ENCODE measurements at places on chromosomes 4 and X.

GRCh38 chr4:146059151-146059550 lies 116.4 kb upstream of the LSM6 start:
- no peak for DNase-seq

DNA sequence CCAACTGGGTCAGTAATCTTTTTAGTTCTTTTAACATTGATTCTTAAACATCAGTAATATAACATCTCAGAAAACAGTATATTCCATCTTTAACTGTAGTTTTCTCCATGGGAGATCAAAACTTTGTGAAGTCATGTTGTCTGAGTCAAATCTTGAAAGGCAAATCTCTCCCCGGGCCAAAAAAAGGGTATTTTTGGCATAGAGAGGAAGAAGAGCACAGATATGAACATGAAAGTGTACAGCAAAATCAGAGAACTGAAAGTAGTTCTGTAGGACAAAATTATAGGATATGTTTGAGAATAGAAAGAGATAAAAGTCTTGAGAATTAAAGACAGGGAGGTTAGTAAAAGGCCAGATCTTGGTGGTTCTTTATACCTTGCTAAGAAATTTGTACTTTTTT lies 176.4 kb upstream of the GYPA start:
- DNase-seq = no peak

- DNase-seq = no peak
Observed at GRCh38 chr4:141109983-141110382, 23.3 kb downstream of the RNF150 start.

GRCh38 chrX:2921750-2922149 lies 7.4 kb downstream of the ARSD start:
- no peak for DNase-seq

- DNase-seq = no peak
Observed at GRCh38 chr4:180134091-180134866, 2108.9 kb upstream of the TENM3 start.

GRCh38 chr4:112113864-112114263 lies 31.4 kb upstream of the FAM241A start:
- no peak for DNase-seq

DNA sequence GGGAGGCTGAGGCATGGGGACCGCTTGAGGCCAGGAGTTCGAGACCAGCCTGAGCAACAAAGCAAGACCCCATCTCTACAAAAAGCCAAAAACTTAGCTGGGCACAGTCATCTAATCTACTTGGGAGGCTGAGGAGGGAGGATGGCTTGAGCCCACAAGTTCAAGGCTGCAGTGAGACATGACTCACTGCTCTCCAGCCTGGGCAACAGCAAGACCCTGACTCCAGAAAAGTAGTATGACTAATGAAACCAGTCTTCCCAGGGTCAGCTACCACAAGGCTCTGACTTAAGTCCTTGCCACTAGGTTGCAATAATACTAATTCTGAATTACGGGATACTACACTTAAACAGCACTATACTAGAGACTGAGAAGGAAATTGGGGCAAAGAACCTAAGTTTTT lies 33.1 kb downstream of the ERVMER34-1 start:
- DNase-seq = no peak

GRCh38 chr4:179867300-179867878 lies 2375.8 kb upstream of the TENM3 start:
- no peak for DNase-seq

- no peak for DNase-seq
Observed at GRCh38 chrX:46254641-46255040, 290.6 kb downstream of the ZNF674 start.

DNA sequence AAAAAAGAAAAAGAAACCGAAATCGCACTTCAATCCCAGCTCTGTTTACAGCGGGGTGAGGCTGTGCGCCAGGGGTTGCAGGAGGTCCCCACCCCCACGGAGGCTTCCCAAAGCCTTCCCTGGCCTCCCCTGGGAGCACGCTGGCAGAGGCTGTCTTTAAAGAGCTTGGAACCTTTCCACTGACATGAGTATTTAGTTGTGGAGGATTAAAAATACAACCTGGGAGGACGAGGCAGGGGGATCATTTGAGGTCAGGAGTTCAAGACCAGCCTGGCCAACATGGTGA lies 69.1 kb downstream of the PPP2R2C start:
- no peak for DNase-seq

GRCh38 chrX:132393085-132393484 lies 95.8 kb downstream of the MBNL3 start:
- no peak for DNase-seq

- no peak for DNase-seq
Observed at GRCh38 chr4:10666616-10667015, 18.0 kb downstream of the CLNK start.

DNA sequence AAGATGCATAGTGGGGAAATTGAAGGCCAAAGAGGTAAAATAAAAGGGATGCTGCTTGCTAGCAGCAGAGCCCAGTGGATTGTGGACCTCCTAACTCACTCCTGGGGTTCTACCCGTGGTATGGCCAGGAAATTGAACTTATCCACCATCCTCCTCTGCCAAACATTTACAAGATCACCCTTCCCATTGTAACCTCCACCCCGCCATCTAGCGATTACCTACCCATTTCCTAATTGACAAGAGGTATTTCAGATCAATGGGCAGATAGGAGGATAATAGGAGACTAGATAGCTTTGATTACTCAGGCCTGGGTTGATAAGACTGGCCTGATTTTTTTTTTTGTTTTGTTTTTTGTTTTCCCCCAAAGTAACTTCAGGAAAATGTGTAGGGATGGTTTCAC lies 67.8 kb downstream of the REPS2 start:
- no peak for DNase-seq

GRCh38 chr4:17647927-17648326 lies 33.5 kb downstream of the MED28 start:
- no peak for DNase-seq

- no peak for DNase-seq
Observed at GRCh38 chrX:149283853-149284252, 221.3 kb downstream of the IDS start.

DNA sequence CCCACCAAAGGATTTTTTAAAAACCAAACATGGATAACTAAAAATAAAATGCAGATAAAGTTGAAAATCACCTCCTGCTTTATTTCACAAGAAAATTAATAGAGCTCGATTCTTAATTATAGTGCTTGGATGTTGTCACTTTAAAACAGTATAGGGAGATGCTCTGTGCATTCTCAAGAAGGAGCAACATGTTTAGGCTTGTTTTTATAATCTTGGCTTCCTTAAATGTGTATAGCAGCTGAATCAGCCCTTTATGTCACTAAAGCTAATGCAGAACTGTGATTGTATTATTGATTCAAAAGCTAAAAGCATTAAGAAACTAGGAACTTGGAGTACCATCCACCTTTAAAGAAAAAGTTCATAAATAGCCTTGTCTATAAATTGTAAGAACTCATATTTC lies 12.9 kb downstream of the UTP3 start:
- no peak for DNase-seq

GRCh38 chrX:106898462-106898861 lies 4.7 kb downstream of the RIPPLY1 start:
- DNase-seq = peak; percentile 10

GRCh38 chrX:71198066-71198465 lies 25.0 kb upstream of the GJB1 start:
- DNase-seq = peak; percentile 51

DNA sequence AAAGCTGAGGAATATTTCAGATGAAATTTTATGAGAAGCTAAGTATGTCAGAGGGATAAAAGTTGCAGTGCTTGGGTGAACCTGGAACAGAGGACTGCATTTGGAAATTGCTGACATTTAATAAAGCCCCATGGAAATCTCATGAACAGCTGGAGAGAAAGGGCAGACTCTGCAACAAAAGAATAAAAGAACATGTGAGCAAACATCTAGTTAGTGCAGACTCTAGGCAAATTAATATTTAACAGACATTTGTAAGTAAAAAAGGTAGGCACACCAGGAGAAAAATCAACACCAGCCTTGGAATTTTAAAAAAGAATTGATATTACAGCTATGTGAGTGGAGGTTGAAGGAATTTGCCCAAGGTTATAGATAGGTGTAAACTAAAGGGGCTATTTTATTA lies 114.6 kb upstream of the PUDP start:
- no peak for DNase-seq

- no peak for DNase-seq
Observed at GRCh38 chr4:174616661-174617060, 94.4 kb upstream of the HPGD start.

DNA sequence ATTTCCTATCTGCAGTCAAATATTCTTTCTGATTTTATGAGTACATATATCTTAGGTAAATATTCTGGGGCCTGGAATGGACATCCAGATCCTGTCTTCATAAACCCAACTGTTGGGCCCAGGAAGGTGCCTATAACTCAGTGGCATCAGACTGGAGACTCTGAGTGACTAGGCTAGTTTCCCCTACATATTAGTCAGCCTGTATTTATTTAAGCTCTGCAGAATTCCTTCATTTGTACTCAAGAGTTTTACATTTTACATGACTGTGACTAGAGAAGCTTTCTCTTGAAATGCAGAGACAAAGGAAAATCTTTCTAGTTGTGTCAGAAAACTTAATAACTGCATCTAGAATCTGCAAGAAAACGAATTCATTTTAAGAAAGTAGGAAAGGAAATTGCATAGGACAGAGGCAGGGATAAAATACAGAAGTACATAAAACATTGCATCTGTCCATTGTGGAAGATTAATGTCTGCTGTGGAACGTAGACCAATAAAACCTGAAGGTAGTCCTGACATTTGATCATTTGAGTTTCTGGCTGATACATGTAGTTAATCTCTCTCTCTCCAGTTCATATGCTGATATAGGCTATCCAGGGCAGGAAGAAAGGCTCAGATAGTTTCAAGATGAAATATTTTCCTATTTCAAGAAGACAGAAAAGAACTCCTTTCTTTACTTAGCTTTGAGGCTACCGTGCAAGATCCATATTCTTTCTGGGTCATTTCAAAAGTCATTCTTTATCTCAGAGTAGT lies 78.2 kb downstream of the OPHN1 start:
- no peak for DNase-seq

GRCh38 chr4:49018718-49019295 lies 32.7 kb downstream of the CWH43 start:
- DNase-seq = no peak

- DNase-seq = no peak
Observed at GRCh38 chrX:45824471-45824870, 623.8 kb upstream of the DIPK2B start.

DNA sequence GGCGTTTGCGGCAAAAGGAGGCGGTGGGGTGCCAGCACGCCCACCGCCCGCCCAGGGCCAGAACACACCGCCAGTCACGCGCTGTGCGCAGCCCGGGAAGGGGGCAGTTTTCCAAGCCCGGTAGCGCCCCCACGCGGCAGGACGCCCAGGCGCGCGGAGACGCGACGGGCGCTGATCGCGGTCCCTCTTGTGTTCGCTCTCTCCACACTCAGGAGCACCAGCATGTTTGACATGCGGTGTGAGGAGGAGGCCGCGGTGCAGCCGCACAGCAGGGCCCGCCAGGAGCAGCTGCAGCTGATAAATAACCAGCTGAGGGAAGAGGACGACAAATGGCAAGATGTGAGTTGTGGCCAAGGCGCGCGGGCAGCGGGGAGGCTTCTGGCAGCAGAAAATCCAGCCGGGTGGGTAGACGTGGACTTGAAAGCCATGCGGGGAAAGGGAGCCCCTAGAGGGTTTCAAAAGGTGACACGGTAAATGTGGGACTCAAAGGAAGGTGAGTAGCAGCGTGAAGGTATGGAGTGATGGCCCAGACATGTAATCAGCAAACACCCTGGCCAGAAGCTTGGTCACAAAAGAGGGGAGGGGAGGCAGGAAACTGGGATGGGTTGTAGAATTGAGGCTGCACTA lies 104.1 kb downstream of the PHOX2B start:
- DNase-seq = no peak

DNA sequence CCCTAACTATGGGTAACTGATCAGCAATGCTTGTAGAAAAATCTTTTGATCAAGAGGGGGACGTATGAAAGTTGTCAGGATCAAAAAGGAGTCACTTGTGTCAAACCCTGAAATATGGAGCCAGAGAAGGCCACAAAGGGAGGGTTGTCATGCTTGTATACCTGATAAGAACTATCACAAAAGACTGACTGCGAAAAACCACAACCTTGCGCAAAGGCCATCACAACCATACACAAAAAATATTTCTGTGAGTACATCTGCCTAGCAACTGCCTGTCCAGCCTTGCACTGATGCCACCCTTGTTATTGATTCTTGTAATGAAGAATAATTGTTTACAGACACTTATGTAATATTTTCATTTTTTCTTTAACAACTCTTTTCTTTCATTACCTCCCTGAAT lies 22.8 kb upstream of the EIF4E start:
- no peak for DNase-seq

- DNase-seq = no peak
Observed at GRCh38 chr4:123597586-123597985, 201.0 kb downstream of the SPRY1 start.

- peak; percentile 42 for DNase-seq
Observed at GRCh38 chrX:51894697-51895336, 1.4 kb downstream of the MAGED1 start.

DNA sequence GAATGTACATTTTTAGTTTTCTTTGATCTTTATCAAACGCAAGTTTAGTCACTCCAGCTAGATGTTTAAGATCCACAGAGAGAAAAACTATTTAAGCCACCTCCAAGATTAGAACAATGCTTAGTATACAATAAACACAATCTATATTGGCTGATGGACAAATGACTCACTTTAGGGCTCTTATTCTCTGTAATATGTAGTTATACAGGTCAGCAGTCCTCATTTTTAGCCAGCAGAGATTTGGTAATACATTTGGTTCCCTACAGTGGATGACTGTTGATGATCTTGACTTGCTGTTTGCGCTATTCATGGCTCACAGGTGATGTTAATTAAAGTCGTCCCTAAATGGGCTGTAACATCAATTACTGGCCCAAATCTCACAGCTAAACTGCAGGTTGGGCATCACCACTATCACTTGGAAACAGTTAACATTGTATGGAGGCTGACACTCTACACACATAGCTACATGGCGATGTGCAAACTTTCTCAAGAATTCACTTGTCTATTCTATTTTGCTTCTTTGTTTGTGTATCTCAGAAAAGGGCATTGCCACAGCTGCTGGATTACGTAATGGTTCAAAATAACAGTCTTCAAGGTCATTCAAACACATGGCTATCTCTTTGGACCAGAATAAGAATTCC lies 11.8 kb upstream of the DTHD1 start:
- DNase-seq = no peak

DNA sequence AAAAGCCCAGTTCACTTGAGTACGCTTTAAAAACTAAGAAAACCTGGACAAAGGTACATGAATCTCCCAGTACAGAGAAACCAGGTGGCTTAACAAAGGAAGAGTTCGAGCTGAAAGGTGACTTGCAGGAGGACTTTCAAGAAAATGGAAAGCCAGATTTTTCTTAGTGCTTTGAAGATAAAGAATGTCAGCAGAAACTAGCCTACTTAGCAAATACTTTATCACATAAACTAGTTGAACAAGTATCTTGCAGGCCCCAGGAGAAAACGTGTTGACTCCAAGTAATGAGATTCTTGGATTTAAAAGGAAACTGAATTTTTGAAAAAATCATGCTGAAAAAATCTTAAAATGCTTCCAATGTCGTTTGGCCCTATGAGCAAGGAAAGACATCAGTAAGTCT lies 26.4 kb downstream of the CDKN2AIP start:
- no peak for DNase-seq

- DNase-seq = no peak
Observed at GRCh38 chrX:40300286-40300890, 202.6 kb upstream of the BCOR start.

GRCh38 chr4:109967798-109968520 lies 55.3 kb downstream of the EGF start:
- no peak for DNase-seq
